Thoracic aorta (tissue), 2 donors: ENCODE measurements at places on chromosomes 5 and 9.

GRCh38 chr5:107199756-107200155, 471.0 kb downstream of the EFNA5 start:
- no peaks in the 10 kb centered on the region for H3K36me3 ChIP-seq
- no peak for DNase-seq
- H3K27me3 ChIP-seq = no peaks in the 10 kb centered on the region
- no peak overlapping the region for H3K27ac ChIP-seq
- no peak overlapping the region for H3K4me3 ChIP-seq

GRCh38 chr5:153559926-153560325, 69.5 kb downstream of the GRIA1 start:
- H3K36me3 ChIP-seq = no peaks in the 10 kb centered on the region
- no peaks in the 10 kb centered on the region for H3K27me3 ChIP-seq
- H3K27ac ChIP-seq = no peak overlapping the region
- peaks cover 6% of the 10 kb centered on the region for H3K4me1 ChIP-seq
- DNase-seq = no peak
- no peak overlapping the region for H3K4me3 ChIP-seq

GRCh38 chr9:78598120-78598519, 301.2 kb downstream of the PSAT1 start:
- no peaks in the 10 kb centered on the region for H3K36me3 ChIP-seq
- DNase-seq = no peak
- no peaks in the 10 kb centered on the region for H3K4me1 ChIP-seq

DNA sequence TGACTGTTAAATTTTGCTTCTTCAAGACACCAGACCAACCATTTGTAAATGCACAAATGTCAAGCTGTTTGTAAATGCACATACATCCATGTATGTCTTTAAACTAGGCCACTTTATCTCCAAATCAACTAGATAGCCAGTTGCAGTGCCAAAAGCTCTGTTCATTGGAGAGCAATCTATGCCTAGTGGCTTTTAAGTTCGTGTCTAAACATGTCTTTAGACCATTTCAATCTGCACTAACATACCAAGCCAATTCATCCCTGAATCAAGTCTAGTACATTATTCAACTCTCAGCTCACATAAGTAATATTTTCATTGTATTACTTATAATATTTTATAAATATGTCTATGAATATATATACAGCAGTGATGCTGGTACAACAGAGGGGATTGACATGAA, 985.9 kb downstream of the CDH18 start:
- H3K36me3 ChIP-seq = no peaks in the 10 kb centered on the region
- no peaks in the 10 kb centered on the region for H3K4me1 ChIP-seq
- no peak for DNase-seq
- no peaks in the 10 kb centered on the region for H3K27me3 ChIP-seq
- no peak overlapping the region for H3K27ac ChIP-seq

- no peaks in the 10 kb centered on the region for H3K4me1 ChIP-seq
- H3K4me3 ChIP-seq = no peak overlapping the region
- DNase-seq = no peak
- H3K27ac ChIP-seq = no peak overlapping the region
Measured at GRCh38 chr9:16012621-16013020, 459.8 kb downstream of the CCDC171 start.

DNA sequence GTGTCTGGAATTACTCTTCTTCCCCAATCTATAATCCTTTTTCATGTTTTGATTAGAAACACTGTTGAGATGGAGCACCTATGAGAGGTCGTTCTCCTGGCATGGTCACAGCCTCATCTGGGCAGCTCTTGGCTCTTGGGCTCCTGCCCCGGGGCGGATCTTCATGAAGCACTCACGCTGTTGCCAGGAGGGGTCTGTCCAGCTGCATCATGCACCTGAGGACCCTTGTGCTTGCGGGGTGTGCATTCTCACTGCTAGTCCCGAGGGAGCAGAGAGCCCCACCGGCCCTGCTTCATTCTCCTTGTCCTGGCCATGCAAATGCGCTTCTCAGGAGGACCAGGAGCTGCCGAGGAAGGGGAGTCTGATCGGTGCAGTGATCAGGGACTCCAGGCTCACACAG, 117.6 kb upstream of the S1PR3 start:
- no peak overlapping the region for H3K4me3 ChIP-seq
- no peaks in the 10 kb centered on the region for H3K4me1 ChIP-seq
- no peak for DNase-seq
- no peak overlapping the region for H3K27ac ChIP-seq
- no peaks in the 10 kb centered on the region for H3K36me3 ChIP-seq

GRCh38 chr9:85155352-85155751, 485.8 kb downstream of the NTRK2 start:
- no peak overlapping the region for H3K27ac ChIP-seq
- no peaks in the 10 kb centered on the region for H3K36me3 ChIP-seq
- H3K4me3 ChIP-seq = no peak overlapping the region
- H3K4me1 ChIP-seq = no peaks in the 10 kb centered on the region

DNA sequence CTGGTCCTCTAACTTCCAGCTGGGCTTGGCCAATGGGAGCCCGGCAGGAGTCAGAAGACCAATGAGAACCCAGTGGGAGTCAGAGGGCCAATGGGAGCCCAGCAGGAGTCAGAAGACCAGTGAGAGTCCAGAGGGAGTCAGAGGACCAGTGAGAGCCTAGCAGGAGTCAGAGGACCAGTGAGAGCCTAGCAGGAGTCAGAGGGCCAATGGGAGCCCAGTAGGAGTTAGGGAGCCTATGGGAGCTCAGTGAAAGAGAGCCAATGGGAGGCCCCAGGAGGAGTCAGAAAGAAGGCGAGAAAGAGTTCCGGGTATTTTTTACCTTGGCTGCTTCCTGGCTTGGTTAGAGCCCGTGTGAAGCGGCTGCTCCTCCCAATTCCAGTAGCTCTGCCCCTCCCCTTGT, 191.0 kb downstream of the GABBR2 start:
- H3K27ac ChIP-seq = no peak overlapping the region
- no peaks in the 10 kb centered on the region for H3K36me3 ChIP-seq
- DNase-seq = no peak
- no peaks in the 10 kb centered on the region for H3K27me3 ChIP-seq

- no peak overlapping the region for H3K4me3 ChIP-seq
- no peaks in the 10 kb centered on the region for H3K36me3 ChIP-seq
- no peaks in the 10 kb centered on the region for H3K4me1 ChIP-seq
- H3K27me3 ChIP-seq = no peaks in the 10 kb centered on the region
- no peak overlapping the region for H3K27ac ChIP-seq
- DNase-seq = no peak
Measured at GRCh38 chr5:76831110-76831452, 12.3 kb downstream of the F2RL1 start.

- H3K27me3 ChIP-seq = no peaks in the 10 kb centered on the region
- DNase-seq = no peak
- no peaks in the 10 kb centered on the region for H3K4me1 ChIP-seq
Measured at GRCh38 chr9:83000765-83001164, 62.2 kb downstream of the RASEF start.

DNA sequence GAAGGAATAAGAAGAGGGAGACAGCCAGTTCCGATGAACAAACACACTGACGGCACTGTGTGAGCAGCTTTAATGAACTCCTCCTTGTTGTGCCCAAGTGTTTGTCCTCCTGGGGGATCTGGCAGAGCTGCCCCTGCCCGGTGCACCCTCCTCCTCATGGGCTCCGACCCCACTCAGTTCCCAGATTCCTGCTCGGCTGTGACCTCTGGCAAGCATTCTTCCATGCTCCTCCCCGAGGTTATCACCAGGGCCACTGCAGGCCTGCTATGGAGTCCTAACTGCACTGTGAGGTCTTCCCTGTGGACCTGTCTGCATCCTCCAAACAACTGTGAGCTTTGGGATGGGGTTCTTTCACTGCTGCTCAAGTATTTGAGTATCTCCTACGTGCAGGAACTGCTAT, 142.2 kb downstream of the DCP2 start:
- no peaks in the 10 kb centered on the region for H3K4me1 ChIP-seq
- no peaks in the 10 kb centered on the region for H3K36me3 ChIP-seq
- no peak overlapping the region for H3K4me3 ChIP-seq
- H3K27me3 ChIP-seq = no peaks in the 10 kb centered on the region
- DNase-seq = no peak

DNA sequence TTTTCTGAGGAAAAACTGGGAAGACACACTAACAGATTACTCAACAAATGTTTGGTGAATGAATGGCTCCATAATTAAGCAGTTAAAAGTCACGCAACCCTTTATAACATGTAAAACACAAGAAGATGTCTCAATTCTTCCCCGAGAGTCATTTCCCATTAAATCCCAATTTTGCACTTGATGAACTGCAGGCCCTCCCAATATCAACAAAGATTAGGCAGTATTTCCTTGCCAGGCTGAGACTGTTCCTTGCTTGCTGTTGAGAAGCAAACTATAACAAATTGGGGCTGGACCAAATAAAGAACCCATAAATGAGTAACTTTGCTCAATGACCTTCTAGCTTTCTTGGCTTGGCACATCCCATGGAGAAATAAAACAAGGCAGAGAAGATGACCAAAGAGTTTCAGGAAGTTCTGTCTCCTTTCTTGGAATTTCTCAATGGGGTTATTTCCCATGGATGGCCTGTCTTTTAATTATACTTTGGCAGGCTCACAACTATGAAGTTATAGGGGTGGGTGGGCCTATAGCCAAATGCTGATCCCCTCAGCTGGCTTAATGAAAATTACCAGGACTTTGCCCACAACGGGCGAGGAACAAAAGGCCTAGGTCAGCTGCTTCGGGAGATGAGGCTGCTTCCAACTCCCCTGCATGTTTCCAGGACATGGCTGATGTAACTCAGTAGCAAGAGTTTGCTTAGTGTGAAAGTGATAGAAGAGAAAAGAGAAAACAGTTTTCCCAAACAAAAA, 243.1 kb upstream of the RFX3 start:
- H3K4me3 ChIP-seq = no peak overlapping the region
- no peak overlapping the region for H3K27ac ChIP-seq
- no peaks in the 10 kb centered on the region for H3K36me3 ChIP-seq
- no peaks in the 10 kb centered on the region for H3K4me1 ChIP-seq

DNA sequence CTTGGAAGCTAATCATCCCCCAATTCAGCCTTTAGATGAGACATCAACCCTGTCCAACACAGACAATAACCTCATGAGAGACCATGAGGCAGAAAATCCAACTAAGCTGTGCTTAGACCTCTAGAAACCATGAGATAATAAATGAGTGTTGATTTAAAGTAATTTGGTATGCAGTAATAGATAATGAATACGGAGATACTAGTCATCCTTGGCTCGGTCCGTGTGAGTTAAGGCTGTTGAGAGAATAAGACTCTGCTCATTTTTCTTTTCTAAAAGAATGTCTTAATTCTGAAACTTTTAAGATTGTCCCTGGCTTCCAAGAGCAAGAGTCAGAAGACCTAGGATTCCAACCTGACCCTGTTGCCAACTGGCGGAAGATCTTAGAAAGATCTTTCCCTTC, 6.1 kb downstream of the TNC start:
- no peaks in the 10 kb centered on the region for H3K27me3 ChIP-seq
- DNase-seq = no peak
- H3K36me3 ChIP-seq = no peaks in the 10 kb centered on the region

DNA sequence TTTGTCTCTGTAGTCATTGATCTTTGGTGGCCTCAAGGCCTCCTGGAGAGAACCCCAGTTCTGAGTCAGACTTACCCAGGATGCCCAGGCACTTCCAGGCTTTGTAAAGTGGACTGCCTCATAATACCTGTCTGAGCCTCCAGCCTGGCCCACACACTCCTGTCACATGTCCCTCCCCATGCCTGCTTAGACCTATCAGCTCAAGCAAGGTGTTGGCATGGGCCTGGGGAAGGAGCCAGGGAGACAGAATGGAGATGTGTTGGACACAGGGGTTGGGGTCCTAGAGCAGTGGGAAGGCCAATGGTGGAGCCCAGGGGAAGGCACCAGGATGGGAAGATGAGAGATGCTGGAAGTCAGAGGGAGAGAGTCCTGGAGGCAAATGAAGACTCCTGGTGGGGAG, 136.2 kb downstream of the CFAP90 start:
- no peaks in the 10 kb centered on the region for H3K36me3 ChIP-seq
- DNase-seq = no peak
- H3K27me3 ChIP-seq = no peaks in the 10 kb centered on the region
- no peak overlapping the region for H3K4me3 ChIP-seq

DNA sequence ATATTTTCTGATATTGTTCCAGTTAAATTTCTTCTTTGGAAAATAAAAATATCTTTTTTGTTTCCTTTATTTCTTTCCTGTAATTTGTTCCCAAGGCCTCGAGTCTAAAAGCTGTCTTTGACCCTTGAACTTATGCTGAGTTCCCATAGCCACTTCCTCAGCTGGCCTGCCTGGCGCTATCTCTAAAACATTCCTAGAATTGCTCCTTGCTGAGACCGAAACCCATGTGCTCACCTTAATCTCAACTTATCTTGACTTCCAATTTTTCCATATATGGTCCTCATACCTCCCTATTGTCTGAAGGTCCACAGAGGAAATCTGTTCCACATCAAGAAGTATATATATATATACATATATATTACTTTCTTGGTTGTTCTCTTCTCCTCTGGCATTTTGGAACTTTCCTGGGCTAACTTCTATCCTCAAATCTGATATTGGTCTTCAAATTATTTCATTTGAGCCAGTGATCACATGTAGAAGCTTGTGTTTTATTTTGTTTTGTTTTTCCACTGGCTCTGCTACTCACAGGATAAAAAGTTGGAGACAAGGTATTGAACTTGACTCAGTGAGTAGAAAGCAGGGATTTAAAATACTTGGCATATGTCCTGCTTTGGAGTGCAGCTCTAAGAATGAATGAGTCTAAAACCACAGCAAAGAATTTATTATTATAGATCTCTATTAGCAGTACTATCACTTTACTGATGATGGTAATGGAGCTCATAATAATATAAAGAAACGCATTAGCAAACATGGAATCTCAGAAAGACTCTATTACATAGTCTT, 45.2 kb downstream of the ENC1 start:
- H3K4me1 ChIP-seq = no peaks in the 10 kb centered on the region
- DNase-seq = no peak
- H3K36me3 ChIP-seq = no peaks in the 10 kb centered on the region
- no peak overlapping the region for H3K4me3 ChIP-seq
- no peak overlapping the region for H3K27ac ChIP-seq

DNA sequence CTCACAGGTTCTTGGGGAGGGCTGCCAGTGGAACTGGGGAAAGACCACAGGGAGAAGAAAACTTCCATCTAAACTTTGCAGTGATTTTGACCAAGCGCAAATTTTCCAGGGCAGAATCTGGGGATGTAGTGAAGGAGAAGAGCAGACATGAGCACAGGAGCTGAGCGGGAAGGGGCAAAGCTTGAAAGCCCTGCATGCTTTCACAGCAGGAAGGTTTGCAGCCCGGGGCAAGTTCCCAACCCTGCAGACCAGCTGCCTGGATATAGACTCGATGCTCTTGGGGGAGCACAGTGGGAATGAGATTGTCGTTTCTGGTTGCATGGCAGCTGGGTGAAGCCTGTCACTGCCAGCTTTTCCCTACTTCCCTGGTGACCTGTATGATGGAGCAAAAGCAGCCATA, 276.8 kb upstream of the RORB start:
- no peaks in the 10 kb centered on the region for H3K4me1 ChIP-seq
- no peak overlapping the region for H3K27ac ChIP-seq
- no peaks in the 10 kb centered on the region for H3K36me3 ChIP-seq
- H3K4me3 ChIP-seq = no peak overlapping the region

- peaks cover 13% of the 10 kb centered on the region for H3K4me1 ChIP-seq
- H3K27ac ChIP-seq = no peak overlapping the region
- H3K36me3 ChIP-seq = no peaks in the 10 kb centered on the region
- peaks cover 24% of the 10 kb centered on the region for H3K27me3 ChIP-seq
- no peak for DNase-seq
- H3K4me3 ChIP-seq = no peak overlapping the region
Measured at GRCh38 chr9:137167277-137167746, 2.5 kb downstream of the LRRC26 start.
